ENCODE measurements at places on chromosomes 5 and 9.
A peak's percentile ranks its signal among the peaks of the same experiment; 100 is the strongest.

GRCh38 chr5:168786147-168786546 lies 207.0 kb upstream of the PANK3 start:
- no peak for DNase-seq

DNA sequence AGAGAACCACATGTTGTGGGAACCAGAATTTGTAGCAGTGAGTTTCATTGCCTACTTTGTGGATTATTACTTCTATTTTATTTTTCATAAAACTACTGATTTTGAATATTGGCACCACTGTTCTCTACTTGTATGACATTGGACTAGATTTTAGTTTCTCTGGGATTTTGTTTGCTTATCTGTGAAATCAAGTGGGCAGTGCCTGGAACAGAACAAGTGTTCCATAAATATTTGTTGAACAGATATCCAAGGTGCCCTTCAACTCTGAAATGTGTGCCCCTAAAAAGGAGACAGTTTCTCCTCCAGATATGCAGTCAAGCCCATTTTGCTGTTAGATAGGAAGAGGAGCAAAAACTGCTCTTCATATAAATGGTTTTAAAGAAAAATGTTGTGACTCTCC lies 42.6 kb downstream of the ADAMTSL1 start:
- DNase-seq = no peak

DNA sequence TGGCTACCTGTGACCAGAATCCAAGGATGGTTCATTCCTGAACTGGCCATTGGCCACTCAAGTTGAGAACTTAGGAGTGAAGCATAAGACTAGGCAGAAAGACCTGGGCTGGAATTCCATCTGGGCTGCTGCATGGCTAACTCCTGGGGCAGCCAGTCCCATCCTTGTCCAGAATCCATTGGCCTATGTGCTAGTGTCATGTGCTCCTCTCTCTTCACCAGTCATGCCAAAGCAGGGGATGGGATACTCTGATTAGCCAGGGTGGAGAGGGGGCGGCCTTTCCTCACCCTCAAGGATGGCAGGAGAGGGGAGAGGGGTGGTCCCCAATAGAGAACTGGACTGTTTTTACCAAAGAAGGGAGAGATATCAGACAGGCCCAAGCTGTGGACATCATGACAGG lies 93.2 kb downstream of the ZNF618 start:
- no peak for DNase-seq

- no peak for DNase-seq
These were observed 42.6 kb upstream of the MAP3K1 start for GRCh38 chr5:56772767-56773166.

DNA sequence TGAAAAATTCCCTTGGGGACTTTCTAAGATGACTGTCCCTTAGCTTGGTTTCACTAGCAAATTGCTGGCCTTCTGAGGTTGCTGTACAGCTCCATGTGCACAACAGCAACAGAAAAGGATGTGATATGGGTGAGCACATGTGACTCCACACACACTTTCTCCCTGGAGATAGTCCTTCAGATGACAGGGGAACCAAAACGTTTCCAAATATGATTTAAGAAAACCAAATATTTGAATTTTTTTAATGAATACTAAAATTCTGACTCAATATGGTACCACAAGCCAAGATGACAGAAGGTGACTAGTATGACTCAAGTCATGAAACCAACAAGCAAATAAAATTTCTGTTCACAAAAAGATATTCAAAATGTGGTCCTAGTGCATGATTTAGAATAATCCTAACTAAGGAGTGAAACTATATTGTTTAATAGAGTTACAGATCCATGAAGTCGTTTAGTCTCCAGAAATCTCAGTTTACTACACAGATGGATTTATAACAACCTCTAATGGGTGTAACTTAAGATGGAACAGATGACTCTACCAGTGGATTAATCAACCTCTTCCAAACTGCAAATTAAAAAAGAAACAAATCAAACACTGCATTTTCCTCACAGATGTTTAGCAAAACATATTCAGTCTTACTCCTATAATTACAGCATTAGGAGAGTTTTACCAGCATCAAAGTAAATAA lies 144.8 kb upstream of the PIK3R1 start:
- DNase-seq = no peak

DNA sequence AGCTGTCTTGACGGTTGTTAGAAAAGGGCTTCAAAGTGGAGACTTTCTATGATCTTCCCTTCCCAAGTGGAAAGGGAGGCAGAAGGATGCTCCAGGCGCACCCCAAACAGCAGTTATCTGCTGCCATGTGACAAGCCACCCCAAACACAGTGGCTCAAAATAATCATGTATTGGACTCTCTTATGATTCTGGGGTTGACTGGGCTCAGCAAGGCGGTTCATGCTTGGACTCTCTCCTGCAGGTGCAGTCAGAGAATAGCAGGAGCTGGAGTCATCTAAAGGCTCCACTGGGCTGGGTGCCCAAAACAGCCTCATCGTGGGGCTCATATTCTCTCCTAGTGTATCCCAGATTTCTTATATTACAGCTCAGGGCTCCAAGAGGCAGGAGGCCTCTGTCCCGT lies 177.6 kb upstream of the IER5L start:
- no peak for DNase-seq

- peak; percentile 93 for DNase-seq
These were observed 198.8 kb downstream of the BNC2 start for GRCh38 chr9:16671591-16672137.

DNA sequence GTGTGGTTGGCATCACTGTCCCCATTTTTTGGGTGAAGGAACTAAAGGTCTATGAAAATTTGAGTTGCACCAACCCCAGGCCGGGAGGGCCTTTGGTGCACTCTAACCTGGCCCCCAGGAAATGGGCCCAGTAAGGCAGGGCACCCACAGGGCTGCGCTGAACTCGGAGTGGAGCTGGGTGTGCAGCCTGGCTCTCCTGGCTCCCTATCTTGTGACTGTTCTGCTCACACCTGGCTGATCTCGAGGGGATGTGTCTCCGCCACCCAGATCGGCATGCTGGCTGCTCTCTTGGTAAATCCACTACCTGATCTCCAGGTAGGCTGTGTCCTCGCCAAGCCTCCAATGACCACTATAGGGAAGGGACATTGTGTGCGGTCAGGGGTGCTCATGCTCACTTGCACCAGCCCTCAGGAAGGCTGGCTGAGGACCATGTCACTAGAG lies 259.8 kb downstream of the NSG2 start:
- DNase-seq = no peak

- DNase-seq = no peak
These were observed 2085.7 kb upstream of the C9orf72 start for GRCh38 chr9:29659014-29659413.

DNA sequence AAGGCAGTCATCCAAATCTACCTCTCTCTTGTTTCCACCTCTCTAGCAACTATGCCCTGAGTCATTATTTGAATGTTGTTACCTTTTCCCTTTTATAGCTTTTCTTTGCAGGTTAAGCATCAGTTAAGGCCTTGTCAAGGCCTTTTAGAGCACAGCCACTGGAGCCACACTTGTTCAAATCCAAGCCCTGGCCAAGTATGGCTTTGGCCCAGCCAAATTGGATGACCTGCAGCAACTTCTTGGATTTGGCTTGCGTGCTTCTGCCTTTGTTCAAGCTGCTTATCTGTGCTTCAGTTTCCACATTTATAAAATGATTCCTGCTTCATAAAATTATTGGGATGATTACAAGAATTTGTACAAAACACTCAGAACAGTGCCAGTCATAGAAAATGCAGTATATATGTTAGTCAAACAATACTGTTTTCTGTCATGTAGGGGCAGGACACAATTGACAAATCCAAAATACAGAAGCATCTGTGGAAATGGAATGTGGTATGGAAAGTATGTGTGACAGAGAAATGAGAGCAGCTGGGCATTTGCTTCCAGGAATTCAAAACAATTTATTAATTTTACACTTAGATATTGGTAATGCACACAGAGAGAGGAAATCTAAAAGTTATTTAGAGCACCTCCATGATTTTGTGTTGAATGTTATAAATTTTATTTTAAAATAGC lies 17.9 kb upstream of the RLN1 start:
- DNase-seq = no peak
